ENCODE measurements at places on chromosomes 3 and 15. TPM values are rescaled to one million over a fixed set of nuclear protein-coding genes. Genes with fewer than 3 reads are reported as not detected.

SLC12A8 gene
- total RNA-seq = 28.3 TPM

CSTA gene
- total RNA-seq = not detected

SLCO3A1 gene
- 1.9 TPM for total RNA-seq

MAN2C1 gene
- 66.6 TPM for total RNA-seq

ERICH6 gene
- total RNA-seq = not detected

FAM43A gene
- 0.30 TPM for total RNA-seq

GRCh38 chr3:20394243-20394642 is 208.2 kb upstream of the SGO1 start:
- DNase-seq = no peak

DNA sequence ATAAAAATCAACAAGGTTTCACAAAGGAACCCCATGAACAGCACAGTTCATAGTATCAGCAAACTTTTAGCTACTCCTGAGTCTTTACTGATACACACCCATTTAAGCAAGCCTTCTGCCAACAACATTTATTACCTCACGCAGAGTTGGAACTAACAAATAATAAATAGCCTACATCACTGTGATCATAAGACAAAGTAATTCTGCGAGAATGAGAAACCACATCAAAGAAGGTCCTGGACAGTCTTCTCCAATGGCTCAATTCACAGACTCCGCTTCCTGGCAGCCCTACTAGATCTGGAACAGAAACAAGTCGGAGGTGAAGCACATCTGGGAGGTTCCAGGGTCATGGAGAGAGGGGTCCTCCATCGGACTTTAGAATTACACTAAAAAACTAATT is 37.0 kb downstream of the LDHAL6B start:
- DNase-seq = no peak

DNA sequence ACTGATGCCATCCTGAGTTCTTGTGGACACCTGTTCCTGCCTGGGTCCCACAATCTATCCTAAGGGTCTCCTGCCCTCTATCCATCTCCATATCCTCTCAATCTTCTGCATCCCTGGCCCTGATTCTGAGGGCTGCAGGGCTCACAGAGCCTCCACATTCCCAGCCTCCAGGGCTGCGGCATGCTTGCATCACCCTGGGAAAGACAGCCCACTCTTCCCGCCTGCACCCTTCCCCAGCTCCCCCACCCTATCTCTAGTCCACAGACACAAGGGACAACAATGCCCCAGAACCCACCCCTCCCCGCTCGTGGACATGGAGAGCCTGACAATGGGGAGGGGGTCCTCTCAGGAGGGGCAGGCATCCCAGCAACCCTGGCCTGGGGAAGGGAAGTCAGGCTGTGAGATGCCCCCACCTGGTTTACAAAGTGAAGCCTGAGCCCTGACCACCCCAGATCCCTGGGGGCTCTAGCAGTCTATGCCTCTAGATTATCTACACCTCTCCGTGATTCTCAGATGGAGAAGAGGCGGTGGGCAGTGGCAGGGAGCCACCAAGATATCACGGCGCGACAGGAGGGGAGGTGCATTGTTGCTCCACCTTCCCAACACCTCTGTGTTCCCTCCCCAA is 10.3 kb downstream of the SEMA3G start:
- DNase-seq = no peak

DNA sequence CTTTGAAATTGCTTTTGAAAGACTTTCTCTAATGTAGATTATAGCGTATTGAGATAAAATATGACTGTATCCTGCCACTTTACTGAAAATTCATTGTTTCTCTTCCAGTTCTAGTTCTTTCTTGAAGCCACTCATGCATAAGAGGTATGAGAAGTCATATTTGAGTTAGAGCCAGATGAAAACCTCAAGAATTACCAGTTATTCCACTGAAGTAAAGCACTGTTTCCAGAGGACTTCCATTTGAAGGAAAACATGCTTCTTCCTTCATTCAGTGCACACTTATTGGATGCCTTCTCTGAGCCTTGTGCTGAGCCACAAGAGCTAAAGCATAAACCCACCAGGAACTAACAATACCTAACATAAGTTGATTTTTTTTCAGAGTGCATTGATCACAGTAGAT is 513.4 kb downstream of the ZNF385D start:
- DNase-seq = peak; percentile 13

DNA sequence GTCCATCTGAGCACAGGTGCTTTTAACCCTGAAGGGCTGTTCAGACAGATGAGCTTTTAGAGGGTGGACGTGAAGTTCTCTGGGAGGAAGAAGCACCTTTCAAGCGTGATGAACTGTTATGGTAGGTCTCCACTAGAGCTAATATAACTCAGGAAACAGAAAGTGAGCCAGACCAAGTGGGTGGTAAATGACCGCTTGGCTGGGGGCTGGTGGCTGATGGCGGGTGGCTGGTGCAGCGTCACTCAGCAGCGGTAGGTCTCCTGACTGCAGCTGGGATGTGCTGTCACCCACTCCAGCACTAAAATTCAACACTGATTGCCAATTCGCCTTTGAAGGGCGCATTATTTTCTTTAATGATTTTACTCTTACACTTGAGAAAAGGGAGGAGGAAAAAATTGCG is 31.2 kb upstream of the LACTB start:
- no peak for DNase-seq

- no peak for DNase-seq
Measured at GRCh38 chr3:156608601-156609514, 53.9 kb upstream of the SSR3 start.

- no peak for DNase-seq
Measured at GRCh38 chr3:101845425-101845824, 3.9 kb upstream of the NFKBIZ start.

- no peak for DNase-seq
Measured at GRCh38 chr3:30614373-30614772, 8.0 kb downstream of the TGFBR2 start.

DNA sequence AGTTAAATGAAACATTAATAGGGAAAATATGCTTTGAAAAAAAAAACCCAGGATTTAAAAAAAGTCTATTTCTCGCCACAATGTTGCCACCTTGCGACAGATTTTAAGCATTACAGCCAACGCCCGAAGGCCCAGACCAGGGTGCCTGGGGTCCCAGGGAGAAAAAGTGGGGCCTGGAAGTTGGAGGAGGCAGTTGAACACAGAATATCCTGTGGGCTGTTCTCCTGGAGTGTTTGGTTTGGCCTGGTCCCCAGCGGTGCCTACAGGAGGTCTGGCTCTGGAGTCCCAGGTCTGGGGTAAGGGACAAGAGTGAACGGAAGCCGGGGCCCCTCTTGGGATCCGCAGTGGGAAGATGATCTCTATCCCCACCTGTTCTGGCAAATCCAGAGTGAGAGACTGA is 3.4 kb downstream of the RNU6-1 start:
- peak; percentile 39 for DNase-seq

DNA sequence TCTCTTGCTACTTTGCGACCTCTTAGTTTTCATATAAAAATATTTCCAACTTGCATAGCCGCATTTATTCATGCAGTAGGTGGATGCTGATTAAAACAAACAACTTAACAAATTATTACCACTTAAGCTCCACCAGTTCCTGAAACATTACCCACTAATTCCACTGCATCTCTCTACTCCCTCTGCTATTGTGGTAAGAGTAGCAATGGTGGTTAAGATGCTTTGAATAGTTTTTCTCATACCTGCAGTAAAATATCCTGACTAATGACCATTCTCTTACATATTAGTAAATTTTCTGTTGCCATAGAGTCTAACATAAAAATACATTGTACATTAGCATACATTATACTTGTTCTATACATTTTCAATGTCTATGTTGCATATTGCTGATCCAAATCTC is 397.6 kb upstream of the PLSCR5 start:
- no peak for DNase-seq

GRCh38 chr3:13536832-13537231 is 12.1 kb upstream of the FBLN2 start:
- no peak for DNase-seq

DNA sequence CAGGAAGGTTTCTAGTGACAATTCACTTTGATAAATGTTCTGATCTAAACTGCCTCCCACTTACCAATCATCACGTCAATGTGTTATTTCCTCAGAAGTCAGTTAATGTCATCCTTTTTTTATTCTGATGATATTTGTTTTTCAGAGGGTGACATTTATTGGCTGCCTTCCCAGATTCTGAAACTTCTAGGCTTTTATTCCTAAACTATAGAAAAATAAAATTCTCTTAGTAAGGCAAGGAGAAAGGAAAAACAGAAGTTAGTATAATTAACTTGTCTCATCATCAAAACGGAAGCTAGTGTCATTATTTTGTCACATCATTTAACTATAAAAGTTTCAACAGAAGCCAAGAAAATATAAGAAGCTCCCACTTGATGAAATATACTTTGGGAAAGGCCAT is 100.0 kb upstream of the C3orf80 start:
- no peak for DNase-seq

DNA sequence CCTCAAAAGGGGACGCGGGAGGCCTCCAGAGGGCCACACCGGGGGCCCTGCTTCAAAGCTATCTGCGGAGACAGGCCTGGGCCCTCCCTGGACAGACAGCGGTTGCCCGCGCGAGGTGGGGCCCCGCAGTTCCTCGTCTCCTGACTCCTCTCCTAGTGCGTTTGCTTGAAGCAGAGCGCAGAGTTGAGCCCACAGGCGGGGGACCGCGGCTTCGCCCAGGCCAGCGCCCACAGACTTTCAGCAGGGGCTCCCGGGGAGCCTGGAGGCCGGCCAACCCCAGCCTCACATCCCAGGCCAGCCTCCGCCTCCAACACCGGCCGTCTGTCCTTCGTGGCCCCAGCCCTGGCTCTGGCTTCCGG is 540 bp upstream of the ADAMTS7 start:
- no peak for DNase-seq

DNA sequence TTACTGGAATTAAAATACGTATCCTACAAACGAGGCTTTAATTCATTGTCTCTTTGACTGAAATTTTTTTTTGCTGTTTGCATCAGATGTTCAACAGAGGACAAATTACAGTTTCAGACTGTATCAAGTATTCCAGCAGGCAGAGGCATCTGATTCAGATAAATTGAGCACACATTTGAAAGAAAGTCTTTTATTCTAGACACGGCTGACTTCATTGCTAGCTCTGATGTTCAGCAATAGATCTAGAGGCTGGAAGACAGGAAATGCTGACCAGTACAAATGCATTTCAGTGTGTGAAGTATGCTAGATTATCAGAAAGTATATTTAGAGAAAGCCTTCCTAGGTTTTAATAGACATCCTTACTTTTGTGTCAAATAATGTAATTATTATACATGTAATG is 472.2 kb downstream of the NLGN1 start:
- no peak for DNase-seq

DNA sequence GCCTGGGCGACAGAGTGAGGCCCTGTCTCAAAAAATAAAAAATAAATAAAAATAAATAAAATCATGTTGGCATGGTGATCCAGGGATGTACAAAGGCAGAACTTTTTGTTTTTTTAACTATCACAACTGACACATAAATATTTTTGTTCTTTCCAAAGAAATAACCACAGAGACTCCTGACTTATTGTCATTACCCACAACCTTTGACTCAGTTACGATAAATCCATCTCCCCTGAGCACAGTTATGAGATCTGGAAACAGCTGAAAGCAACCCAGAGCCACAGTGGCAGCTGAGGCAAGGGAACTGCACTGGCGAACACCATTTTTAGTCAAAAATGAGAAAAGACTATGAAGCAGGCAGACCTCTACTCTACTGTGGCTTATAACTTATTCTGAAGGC is 24.0 kb downstream of the OSBPL10 start:
- DNase-seq = peak; percentile 61

GRCh38 chr3:156816091-156816793 is 9.9 kb upstream of the LEKR1 start:
- no peak for DNase-seq

GRCh38 chr15:67148196-67148701 is 82.8 kb downstream of the SMAD3 start:
- peak; percentile 93 for DNase-seq

- DNase-seq = no peak
Measured at GRCh38 chr15:77510066-77511057, 89.7 kb downstream of the HMG20A start.

GRCh38 chr3:76500746-76501275 is 539.1 kb upstream of the ROBO2 start:
- no peak for DNase-seq

DNA sequence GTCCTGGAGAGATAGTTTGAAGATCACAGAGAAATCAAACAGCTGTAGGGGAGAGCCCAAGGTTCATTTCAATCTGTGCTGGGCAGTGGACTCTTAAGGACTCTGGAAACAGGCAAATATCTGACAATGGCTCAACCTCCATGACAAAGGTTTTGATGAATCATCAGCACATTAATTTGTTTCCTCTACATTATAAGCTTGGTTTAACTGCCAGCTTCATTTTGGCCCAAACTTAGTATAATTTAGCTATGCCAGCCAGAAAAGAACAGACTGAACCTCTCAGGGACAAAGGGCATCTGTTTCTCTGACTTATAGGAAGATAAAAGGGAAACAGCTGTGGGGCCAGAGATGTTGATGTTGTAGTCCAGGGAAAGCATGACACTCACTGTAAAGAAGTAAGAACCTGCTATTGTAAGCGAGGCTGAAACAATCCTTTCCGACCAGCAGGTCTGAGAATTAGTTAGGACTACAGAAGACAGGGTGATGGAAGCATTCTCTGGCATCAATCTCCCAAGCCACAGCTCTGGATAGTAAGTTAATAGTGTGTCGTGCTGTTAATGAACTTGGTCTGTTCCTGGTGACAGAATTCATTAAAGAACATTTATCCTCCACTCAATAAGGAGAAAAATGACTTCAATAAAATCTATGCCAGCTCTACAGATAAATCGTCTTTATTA is 110.1 kb downstream of the KCNMB2 start:
- peak; percentile 56 for DNase-seq

DNA sequence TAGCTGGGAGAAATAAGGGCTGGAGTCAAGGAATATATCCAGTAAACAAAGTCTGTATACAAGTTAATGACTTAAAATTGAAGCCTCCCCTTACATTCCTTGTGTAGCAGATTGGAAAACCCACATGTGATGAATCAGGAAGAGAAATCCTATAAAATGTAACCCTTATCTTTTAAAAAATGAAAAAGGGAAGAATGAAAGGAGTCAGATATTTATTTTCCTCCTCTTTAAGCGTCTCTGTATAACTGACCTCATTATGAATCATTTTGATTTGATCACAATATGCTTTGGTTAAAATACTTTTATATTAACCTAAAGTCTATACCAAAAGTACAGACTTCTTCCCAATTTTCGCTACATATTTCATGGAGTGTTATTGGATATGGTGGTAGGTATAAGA is 316.3 kb upstream of the STAC start:
- no peak for DNase-seq

DNA sequence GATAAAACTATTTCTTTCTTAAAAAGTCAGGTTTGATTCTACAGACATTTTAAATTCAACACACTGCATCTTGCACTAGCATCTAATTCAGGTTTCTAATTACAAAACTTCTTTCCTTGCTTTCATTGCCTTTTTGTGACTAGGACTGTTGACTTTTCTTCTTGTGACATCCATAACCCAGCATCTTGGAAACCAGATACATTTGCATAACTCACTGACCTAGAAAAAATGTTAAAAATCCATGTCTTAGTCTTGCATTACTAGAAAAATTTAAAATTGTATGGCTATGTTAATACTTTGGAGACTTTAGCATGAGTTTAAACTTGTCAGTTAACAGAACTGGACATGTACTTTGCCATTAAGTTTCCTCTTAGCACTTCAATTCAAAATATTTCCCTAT is 72.7 kb downstream of the DTWD1 start:
- DNase-seq = no peak
